Activated naive CD8-positive, alpha-beta T cell treated with anti-CD3 and anti-CD28 coated beads, Interleukin-2, amount 50 U/mL, for 16 hours (primary cell): ENCODE measurements at places on chromosomes 12 and 14.

- no peak for DNase-seq
Observed at GRCh38 chr14:70810621-70811020, 1.3 kb upstream of the MAP3K9 start.

GRCh38 chr12:111363578-111363977 lies 5.3 kb downstream of the PHETA1 start:
- DNase-seq: no peak

DNA sequence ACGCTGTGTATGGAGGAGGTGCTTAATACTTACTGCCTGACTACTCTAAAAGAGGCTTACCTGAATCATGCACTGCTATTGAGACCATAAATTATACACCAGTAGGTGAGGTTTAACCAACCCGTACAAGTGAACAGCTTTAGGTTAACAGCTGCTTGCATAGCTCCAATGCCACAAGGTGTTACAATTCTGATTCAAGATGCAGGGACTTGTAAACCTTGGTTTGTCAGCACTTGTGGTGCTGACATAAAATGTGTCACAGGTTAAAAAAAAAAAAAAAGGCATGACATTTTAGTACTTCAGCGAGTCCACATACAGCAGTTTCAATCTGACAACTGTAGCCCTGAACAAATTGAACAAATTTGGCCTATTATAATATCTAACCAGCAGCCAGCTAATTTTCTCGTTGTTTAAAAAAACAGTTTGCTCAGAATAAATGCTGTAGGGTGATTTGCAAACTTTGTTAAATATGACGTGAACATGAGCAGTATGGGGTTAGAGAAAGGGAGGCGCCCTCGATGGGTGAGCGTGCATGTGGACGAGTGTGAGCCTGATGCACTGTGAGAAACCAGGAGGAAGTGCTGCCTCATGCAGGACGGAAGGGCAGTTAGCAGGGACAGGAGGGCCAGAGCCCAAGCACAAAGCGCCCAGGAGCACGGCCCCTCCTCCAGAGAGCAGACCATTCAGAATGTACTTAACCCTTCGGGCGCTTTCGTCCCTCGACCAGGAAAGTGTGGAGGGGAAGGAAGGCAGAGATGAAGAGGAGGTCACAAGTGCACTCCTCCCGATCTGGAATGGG lies 44.7 kb downstream of the TCHP start:
- DNase-seq: no peak

DNA sequence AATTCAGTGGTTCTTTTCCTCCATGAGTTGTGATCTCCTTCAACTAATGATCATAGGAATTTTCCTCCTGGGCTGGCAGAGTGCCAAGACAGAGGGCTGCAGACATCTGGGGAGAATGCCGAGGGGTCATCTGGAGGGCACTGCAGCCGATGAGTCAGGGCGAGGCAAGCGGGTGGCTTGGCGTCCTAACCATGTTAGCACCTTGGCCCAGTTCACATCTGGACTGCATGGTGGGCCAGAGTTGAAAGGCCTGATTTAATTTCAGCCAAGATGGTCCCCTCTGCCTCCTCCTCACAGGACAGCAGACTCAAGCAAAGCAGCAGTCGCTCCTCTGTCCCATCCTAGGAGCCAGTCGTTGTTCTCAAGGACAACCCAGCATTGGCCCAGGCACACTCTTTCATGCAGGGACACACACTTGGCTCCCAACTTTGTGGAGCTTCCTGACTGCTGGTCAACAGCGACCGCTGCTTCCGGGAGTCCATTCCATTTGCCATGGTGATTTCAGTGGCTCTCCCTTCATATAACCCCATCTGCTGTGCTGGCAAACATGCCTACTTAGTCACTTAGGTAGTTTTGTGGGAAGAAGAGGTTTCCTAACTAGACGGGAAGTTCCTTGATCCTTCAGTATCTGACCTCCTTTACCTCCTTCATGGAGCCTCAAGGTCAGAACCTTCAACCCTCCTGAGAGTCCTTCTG lies 161.8 kb downstream of the TTC8 start:
- DNase-seq: no peak

DNA sequence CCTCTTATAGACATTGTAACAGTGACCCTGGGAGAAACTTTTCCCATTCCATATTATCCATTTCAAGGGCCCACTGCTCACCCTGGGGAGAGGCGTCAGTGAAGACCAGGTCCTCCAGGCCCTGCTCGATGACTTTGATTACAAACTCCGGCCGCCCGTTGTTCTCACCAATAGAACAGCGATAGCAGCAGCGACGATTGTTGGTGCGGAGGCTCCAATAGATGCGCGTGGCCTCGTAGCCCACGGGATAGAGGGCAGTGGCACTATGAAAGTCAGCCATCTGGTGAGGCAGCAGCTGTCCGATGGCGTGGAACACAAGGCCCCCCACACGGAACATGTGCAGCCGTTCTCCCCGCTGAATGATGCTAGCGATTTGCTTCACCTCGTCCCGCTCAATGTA lies 7.5 kb upstream of the PRKAG1 start:
- DNase-seq: no peak
